ENCODE measurements at places on chromosomes 7 and 10.

- no peak for DNase-seq
These were observed 50.9 kb downstream of the ICA1 start for GRCh38 chr7:8210845-8211724.

DNA sequence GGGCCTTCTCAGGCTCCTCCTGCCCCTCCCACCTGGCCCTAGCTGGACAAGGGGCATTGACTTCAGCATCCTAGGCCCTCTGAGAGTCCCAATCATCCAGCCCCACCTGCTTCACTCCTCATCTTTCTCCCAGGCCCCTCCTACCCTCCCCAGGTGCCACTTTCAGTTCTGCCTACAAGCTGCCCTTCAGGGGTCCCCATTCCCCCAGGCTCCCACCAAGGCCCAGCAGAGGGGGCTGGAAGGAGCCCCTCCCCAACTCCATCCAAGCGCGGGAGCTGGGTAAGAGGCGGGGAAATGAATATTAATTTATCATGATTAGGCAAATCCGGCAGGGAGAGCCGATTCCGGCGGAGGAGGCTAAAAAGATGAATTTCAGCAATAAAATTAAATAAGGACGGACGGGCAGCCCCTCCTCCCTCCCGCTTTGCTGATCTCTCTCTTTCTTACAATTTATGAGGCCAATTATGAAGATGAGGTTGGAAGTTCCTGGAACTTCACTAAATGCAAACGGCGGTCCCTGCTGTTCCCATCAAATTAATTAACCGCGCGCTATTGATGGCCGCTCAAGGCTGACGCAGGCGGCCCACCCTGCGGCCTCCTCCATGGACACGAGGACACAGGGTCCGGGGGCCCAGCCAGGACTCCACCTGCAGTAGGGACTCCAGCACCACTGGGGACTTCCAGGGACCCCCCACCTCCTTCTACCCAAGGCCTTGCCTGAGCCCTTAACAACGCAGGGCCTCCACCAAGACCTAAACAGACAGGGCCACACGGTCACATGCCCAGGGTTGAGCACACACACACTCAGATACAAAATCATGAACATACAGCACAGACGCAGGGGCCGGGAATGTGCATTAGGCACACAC lies 13.9 kb downstream of the POLL start:
- DNase-seq = no peak

DNA sequence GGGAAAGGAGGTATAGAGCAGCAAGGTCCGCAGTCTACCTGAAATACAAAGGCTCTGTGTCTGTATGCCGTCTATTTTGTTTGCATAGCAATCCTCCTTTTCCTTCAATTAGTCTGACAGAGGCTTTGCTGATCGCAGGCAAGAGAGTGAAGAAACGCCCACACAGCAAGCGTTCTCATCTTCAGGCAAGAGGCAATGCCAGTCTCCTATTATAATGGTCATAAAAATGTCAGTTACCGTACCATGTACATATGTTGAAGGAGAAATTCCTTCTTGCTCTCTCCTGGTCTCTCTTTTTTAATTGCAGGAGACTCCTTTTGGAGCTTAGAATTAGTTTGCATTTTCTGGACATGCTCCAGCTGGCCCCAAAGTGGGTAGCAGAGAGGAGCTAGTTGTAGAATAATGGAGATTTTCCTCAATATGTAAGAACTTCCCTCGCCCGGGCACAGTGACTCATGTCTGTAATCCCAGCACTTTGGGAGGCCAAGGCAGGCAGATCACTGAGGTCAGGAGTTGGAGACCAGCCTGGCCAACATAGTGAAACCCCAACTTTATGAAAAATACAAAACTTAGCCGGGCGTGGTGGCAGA lies 139.5 kb downstream of the PFKFB3 start:
- no peak for DNase-seq

DNA sequence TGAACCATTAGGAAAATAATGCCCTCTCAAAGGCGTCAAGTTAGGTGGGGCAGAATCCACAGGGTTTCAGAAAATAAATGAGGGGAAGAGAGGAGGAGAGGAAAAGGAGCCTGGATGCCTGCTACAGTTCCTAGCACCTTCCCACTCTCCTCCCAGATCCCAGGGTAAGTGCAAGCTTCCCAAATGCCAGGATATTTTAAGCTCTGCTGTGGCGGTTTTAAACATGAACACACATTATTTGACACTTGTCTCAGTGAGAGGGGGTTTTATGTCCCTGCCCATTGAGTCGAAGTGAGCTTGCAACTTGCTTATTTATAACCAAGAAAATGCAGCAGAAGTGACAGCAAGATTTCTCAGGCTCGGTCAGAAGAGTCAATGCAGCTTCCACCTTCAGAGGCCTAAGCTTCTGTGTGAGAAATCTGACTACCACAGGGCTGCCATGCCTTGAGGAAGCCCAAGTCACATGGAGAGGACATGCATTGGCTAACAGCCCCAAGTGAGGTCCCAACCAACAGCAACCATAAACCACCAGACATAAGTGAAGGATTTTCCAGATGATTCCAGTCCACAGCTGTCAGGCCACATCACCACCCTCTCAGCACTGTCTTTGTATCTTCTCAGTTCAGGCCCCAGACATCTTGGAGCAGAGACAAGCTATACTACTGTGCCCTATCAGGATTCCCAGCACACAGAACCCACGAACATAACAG lies 17.9 kb upstream of the BMPER start:
- DNase-seq = no peak

- no peak for DNase-seq
These were observed 15.2 kb downstream of the CACNA2D1 start for GRCh38 chr7:82428186-82428961.

- peak; percentile 2 for DNase-seq
These were observed 185.0 kb downstream of the ELFN1 start for GRCh38 chr7:1854866-1855724.

DNA sequence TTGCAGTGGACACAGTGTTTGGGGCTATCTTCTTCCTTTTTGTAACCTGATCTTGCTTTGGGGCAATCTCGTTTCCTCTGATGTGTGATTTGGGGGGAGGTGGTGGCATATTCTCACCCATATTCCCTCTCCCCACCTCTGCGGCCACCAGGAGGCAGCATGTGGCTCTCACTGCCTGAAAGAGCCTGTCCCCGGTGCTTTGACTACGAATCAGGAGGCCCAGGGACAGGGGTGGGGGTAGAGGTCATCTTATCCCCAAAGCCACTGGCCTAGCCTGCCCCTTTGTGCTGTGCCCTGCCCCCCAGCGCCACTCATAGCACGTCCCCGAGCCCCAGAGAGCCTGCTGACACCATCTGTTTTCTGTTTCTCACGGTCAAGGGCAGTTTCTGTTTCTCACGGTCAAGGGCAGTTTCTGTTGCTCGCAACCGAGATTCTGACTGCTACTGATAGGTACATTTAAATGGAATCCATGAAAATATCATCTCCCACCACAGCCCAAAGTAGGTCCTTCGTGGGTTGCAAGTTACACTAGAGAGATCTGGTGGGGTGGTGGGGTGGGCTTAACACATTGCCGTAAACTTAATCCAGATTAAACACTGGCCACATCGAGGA lies 28.2 kb downstream of the PHYH start:
- DNase-seq = peak; percentile 69

- no peak for DNase-seq
These were observed 253.5 kb downstream of the ABCA13 start for GRCh38 chr7:48424731-48425130.

- no peak for DNase-seq
These were observed 79.0 kb upstream of the POM121L12 start for GRCh38 chr7:52956379-52956915.

GRCh38 chr7:1810961-1811849 lies 141.1 kb downstream of the ELFN1 start:
- DNase-seq = no peak

GRCh38 chr7:7869036-7869435 lies 99.6 kb upstream of the GLCCI1 start:
- DNase-seq = no peak

DNA sequence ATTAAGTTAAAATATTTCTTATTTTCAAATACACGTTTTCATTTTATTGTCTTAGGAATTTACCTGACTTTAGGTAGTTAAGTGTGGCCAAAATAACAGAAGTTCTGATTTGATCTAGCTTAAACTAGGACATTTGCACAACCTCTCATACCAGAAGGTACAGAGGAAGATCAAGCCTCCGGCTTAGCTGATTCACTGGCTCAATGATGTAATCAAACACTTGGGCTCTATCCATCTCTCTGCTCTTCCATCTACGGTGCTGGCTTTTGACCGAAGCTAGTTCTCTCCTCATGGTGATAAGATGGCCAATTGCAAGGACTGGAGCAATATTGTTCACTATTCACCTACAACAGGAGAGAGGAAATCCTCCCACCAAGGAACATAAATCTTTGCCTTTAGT lies 12.2 kb upstream of the HYCC1 start:
- DNase-seq = no peak

GRCh38 chr10:113712755-113713639 lies 33.3 kb downstream of the CASP7 start:
- DNase-seq = no peak

- DNase-seq = no peak
These were observed 312.6 kb upstream of the BMPER start for GRCh38 chr7:33592718-33593117.

- no peak for DNase-seq
These were observed 118.8 kb downstream of the EBF3 start for GRCh38 chr10:129845111-129845753.

GRCh38 chr7:2864999-2865670 lies 21.0 kb upstream of the GNA12 start:
- peak; percentile 84 for DNase-seq

GRCh38 chr7:133481676-133482075 lies 228.8 kb downstream of the EXOC4 start:
- DNase-seq = no peak

GRCh38 chr7:1864161-1864940 lies 194.3 kb downstream of the ELFN1 start:
- no peak for DNase-seq

GRCh38 chr7:37141742-37142141 lies 306.9 kb downstream of the ELMO1 start:
- DNase-seq = no peak

DNA sequence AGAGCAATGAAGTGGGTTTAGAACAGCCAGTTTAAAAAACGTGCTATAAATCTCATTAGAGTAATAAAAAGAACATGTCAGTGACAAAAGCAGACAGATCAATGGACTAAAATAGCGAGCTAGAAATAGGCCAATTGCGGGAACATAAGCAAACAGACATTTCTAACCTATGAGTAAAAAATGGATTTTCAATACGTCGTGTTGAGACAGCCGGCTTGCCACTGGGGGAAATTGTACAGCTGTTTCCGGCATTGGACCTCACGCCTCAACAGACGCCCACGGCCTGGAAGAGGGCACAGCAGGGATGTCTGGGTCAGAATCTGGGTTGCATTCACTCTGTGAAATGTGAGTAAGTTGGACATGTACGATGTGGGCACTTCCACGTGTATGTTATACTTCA lies 92.9 kb downstream of the SVOPL start:
- peak; percentile 9 for DNase-seq

GRCh38 chr10:51301644-51302043 lies 227.4 kb downstream of the PRKG1 start:
- no peak for DNase-seq

DNA sequence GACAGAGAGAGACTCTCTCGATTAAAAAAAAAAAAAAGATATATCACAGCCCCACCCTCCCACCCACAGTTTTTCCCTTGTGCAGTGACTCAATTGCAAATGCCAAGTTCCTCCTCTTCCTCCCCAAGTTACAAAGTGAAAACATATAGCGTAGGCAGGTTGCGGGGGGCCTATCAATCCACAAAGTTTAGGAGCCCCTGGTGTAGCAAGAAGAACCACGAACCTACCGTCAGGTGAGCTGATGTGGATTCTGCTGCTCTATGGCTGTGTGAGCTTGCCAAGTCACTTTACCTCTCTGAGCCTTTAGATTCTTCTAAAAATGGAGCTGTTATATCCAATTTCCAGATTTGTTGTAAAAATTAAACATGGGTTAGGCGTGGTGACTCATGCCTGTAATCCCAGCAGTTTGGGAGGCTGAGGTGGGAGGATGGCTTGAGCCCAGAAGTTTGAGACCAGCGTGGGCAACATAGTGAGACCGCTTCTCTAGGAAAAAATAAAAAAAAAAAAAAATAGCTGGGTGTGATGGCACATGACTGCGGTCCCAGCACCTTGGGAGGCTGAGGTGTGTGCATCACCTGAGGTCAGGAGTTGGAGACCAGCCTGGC lies 8.2 kb upstream of the RHBDD2 start:
- DNase-seq = no peak

DNA sequence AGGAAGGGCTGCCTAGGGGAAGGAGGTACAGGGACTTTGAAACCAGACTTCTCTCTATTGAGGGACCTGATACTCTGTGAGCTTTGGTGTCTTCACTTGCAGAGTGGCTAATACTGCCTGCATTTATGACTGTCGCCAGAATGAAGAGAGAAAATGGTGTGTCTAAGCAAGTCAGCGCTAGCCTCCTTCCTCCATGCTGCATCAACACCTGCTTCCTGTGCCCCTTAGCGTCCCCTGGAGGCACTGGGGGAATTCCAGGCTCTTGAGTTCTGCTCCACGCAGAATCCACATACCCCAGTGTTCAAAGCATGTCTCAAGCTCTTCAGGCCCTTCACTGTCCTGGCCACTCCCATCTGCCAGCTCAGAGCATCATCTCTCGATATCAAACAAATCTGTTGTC lies 140.5 kb downstream of the PKD1L1 start:
- DNase-seq = no peak

- DNase-seq = no peak
These were observed 4.7 kb downstream of the TMEM236 start for GRCh38 chr10:17756557-17757217.

DNA sequence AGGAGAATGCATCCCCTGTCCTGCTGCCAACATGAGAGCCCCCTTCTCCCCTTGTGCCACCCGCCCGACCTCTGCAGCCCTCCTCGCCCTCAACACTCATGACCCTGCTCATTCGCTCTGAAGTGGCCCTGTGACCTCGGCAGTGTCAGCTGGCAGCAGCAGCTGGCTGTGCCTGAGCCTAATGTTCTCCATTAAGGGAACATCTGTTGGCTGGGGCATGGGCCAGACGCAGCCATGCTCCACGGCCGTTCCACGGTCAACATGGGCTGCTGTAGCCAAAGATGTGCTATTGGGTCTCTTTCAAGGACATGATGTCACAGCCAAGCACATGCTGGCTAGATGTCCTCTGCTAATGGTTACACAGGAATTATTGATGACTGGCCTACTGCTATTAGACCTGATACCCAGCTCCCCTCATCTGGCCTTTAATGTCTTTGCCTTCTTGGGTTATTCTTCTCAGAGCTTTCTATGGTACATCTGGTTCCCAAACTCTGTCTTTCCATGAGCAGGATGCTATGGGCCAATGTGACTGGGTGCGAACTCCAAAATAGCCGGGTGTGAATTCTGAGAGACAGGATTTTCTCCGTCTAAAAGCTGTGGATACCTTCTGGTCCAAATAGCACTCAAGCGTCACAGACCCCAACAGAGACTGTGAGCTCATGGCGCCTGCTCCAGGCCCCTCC lies 22.4 kb downstream of the ADCYAP1R1 start:
- no peak for DNase-seq
